ENCODE measurements at places on chromosomes 5 and 9.

- no peak for DNase-seq
These were observed 148.4 kb downstream of the TENT4A start for GRCh38 chr5:6861667-6862066.

DNA sequence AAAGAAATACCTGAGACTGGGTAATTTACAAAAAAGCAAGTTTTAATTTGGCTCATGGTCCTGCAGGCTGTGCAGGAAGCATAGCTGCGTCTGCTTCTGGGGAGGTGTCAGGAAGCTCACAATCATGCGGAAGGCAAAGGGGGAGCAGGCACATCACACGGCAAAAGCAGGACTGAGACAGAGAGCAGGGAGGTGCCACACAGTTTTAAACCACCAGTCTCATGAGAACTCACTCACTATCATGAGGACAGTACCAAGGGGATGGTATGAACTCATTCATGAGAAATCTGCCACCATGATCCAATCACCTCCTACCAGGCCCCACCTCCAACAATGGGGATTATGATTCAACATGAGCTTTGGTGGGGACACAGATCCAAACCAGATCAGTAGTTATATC is 96.2 kb downstream of the OSTF1 start:
- DNase-seq: no peak

DNA sequence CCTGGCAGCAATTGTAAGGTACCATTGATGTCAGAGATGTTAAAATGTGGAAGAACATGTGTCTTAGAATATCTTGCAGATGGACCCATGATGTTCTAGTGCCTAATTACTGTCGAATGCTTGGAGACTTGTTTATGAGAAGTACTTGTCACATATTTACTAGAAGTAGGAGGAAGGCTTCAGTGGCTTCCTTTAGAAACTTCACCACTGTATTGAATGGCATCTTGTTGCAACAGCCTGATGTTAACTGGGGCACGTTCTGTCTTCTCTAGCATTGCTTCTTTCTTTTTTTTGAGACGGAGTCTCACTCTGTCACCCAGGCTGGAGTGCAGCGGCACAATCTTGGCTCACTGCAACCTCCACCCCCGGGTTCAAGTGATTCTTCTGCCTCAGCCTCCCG is 16.5 kb downstream of the UGCG start:
- DNase-seq: no peak

DNA sequence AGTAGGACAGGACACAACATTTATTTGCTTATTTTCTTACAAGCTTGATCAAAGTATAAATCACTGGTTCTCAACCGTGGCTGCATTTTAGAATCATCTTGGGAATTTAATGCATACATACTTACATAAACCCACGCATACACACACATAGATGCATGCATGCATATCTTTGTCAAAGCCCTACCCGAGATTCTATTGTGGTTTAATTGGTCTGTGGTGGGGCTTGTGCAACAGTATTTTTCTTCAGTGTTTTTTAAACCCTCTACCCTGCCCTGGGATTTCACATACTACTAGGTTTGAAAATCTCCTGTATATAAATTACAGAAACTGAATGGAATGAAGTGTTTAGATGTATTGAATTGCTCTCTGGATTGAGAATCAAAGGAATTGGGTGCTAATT is 1166.2 kb downstream of the MAT2B start:
- DNase-seq: no peak

- no peak for DNase-seq
These were observed 305.7 kb upstream of the KCNN2 start for GRCh38 chr5:114056185-114056538.

DNA sequence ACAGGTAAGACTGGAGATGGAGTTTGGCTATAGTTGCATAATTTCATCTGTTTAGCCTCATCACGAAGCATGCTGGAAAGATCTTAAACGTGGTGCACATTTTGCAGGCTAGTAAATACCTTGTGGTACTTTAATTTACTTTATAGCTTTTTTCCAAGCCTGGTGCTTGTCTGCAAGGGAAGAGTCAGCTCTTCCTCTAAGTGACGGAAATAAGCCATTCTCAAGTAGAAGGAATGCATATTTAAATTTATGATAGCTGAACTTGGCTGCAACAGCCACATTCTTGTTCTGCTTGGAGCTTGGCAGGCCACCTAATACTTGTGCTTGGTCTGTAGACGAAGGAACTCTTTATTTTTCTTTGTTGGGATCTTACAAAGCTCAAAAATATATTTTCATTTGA is 188.0 kb upstream of the PIK3R1 start:
- DNase-seq: no peak

DNA sequence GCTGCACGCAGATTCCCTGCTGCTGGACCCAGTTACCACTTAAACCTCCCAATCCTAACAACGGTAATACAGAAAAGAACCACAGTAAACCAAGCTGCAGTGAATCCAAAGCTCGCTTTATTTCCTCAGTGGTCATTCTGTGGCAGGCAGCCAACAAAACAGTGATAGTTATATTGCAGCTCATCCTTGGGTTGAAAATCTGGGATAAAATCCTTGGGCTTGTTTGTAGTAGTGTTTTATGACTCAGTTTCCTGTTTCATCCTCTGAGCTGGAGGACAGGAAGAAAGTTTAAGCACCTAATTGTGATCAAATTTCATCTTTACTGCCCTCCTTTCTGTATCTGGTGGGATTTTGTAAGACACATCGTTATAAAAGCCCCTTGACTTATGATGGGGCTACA is 31.4 kb downstream of the HMGCR start:
- no peak for DNase-seq

DNA sequence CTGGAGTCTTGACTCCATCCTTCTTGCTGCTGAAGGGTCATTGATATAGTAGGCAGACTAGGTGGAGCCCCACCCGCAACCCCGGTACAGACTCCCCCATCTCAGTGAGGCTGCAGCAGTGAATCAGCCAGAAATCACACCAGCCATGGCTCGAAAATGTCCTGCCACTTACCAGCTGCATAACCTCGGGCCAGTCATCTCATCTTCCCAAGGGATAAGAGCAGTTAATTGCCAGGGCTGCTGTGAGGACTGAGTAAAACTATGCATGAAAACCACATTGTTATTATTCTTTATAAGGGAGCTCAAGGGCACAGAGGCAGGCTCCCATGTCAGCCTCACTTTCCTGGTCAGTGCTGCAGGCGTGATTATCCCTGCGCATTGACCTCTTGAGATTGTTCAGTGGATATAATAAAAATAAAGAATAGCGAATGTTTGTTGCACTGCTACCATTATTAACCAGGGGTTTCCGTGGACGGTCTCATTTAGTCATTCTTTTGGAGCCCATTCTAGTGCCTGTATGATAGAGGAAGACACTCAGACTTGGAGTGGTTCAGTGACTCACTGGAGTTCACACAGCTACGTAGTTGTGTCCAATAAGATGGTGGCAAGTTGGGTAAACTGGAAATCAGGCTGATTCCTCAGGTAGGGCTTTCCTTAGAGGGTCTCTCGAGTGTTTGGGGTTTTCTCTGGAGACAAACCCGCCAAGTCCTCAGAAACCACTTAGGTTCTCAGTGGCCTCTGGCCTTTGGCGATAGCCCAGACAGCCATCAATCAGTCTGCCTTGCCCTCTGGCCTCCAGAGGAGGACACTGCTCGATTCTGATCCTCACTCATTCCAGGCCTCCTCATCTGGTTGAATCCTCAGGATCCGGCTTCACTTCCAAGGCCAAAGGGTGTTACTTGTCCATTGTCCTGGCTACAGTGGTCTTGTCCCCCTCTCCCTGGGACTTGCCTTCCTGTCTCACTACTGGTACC is 39.9 kb downstream of the COL15A1 start:
- no peak for DNase-seq

DNA sequence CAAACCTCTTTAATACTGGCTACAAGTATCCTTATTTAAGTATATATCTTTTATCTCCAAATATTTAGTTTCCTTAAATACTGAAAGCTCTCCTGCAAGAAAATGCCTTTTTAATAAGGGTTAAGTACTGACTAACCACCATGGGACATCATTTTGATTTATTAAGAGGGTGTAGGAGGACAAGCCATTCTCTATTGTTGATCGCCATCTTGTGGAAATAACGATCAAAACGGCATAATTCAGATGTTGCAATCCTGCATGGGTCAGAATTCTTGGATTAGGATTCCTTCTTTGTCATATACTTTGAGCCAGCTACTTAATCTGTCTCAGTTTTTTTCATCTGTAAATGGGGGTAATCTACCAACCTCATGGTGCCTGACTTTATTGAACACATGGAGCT is 28.7 kb upstream of the C5orf46 start:
- no peak for DNase-seq

GRCh38 chr5:153122403-153122802 is 368.1 kb upstream of the GRIA1 start:
- DNase-seq: no peak

DNA sequence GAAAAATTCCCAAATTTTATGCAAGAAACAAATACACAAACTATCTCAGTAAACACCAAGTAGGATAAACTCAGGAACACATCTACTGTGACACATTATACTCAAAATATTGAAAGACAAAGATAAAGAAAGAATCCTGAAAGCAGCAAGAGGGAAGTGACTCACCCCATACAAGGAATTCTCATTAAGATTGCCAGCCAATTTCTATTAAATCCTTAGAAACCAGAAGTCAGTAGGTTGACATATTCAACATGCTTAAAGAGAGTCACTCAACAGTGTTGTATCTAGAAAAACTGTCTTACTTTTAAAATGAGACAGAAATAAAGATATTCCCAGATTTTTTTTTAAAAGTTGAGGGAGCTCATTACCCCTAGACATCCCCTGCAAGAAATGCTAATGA is 15.5 kb downstream of the SPATA31E1 start:
- DNase-seq: no peak

- no peak for DNase-seq
These were observed 19.8 kb downstream of the LECT2 start for GRCh38 chr5:135934939-135935338.

- DNase-seq: no peak
These were observed 267.8 kb upstream of the ZNF608 start for GRCh38 chr5:125014202-125014601.

DNA sequence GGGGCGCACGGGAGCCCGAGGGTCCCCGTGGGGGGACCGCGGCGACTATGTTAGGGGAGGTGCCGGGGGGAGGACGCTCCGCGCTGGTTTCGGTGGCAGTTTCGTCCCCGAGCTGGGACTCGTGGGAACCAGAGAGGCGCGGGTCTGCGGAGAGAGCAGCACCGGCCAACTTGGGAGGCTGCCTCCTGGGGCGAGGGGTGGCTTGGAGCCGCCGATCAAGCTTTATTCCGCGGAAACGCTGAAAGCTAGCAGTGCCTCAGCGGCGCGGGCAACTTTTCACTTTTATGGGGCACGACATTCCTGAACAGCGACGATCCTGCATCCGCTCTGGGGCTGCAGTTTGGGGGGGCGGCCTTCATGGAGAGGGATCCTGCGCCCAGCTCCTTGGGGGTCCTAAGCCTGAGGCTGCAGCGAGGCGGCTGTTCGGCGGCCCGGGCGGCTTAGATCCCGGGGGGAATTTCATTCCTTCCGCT is 369 bp downstream of the OCLN start:
- DNase-seq: no peak

GRCh38 chr5:136776022-136776927 is 410.9 kb upstream of the TRPC7 start:
- DNase-seq: no peak

All from activated CD8-positive, alpha-beta memory T cell treated with anti-CD3 and anti-CD28 coated beads, Interleukin-2, amount 10 ng/mL, durations not matched to agents 7 days and 5 days (primary cell).